Left renal pelvis (tissue), 4 donors: ENCODE measurements at places on chromosomes 3 and 15. TPM values are rescaled to one million over a fixed set of nuclear protein-coding genes. Genes with fewer than 3 reads are reported as not detected.

Gene MITF
- polyA plus RNA-seq, result 45.7 TPM

DNA sequence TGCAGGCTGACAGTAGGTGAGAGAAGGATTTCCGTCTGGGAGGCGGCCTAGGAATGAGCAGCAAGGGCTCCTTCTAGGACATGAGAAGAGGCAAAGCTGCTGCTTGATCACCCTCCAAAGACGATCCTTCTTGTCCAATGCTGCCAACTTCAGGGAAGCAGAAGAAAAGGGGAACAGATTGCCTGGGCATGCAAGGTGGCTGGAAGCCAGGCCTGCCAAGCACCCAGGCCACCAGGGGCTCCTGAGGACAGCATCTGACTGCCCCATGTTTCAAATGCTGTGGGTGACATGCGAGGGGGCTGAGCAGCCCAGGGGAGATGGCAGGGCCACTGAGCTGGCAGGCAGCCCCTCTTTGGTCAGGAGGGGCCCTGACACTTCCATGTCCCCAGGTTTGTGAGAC lies 3.3 kb upstream of the GRIP2 start:
- no peak for DNase-seq

Gene MYEF2
- polyA plus RNA-seq, result 43.1 TPM

Gene PLSCR2
- 1.5 TPM for polyA plus RNA-seq

- no peak for DNase-seq
These were observed 32.9 kb downstream of the CD200R1L start for GRCh38 chr3:112813723-112814171.

Gene SERPINI2
- polyA plus RNA-seq, result 10.5 TPM

DNA sequence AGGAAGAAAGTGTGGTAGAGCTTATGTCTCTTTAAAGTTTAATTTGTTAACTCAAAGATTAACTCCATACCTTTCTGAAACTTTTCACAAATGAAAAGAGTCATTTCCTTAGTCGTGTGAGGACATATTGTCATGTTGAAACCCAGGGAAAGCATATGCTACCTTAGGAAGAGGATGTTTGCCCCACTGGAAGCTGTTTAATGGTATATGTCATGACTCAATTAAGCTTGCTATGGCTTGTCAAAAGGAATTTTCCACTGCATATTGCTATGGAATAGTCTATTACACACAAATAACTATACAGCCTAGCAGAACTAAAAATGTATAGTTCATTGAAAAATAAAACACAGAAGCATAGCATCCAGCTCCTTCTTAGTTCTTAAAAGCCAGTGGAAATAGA lies 69.9 kb downstream of the NSUN3 start:
- no peak for DNase-seq

DNA sequence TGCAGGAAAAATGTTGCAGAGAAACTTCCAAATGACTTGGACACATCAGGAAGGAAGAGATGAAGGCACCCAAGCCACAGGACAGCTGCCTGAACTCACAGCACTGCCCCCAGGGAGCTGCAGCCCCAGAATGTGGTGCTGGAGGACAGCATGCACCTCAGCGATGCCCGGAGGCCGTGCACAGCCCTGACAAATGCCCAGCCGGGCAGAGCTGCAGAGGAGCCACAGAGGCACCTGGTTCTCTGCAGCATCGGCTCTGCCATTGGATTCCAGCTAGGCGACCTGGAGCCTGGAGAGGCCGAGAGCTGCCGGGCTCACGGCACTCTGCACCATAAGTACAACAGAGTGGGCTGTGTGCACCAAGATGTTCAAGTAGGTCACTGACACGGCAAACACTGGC lies 97.5 kb downstream of the OCA2 start:
- DNase-seq, result no peak

Gene C3orf49
- 0.56 TPM for polyA plus RNA-seq

Gene GOLGA8G
- polyA plus RNA-seq, result 0.31 TPM

DNA sequence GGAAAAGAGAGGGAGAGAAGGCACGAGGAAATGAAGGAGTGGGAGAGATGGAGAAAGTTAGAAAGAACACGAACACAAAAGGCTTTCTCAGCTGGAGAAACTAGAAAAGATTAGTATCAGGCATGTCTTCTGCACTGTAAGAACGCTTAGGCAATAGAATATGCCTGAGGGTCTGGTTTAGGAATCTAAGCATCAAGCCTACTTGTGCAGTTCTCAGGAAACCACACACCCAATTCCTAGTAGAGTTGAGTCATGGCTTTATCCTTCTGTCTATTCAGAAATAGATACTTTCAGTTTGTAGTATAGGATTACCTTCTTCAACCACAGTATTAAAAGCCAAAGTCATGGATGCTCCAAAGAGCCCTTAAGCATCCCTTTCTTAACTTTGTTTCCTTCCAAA lies 969.4 kb downstream of the NTRK3 start:
- no peak for DNase-seq

DNA sequence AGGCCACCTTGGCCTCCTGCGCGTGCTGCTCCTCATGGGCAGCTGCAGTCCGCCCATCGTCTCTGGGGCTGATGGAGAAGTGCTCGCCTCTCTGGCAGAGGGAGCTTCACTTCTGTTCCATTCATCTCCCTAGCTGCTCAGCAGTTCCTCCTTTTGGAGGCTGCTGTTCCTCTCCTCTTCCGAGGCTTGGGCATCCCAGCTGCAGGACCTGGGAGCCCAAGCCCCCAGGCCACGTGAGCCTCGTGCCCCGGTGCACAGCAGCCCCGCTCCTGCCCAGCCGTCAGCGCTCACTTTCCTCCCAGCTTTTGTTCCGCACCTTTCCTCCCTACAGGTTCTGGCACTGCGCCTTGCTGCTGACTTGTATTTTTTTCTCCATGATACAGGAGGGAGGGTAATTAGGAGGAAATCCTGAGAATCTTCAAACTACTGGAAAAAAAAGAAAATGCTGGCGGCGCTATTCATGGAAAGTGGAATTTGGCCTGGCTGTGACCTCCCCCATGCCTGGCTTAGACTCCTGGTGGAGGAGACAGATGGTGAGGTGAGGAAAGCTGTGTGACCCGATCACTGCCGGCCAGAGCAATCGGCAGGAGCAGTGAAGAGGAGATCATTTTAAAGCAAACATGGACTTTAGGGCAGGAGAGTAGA lies 210.1 kb downstream of the CHST2 start:
- no peak for DNase-seq

- DNase-seq, result no peak
These were observed 6.4 kb upstream of the REC114 start for GRCh38 chr15:73436613-73437012.

Gene CEMIP
- polyA plus RNA-seq, result 2.9 TPM

Gene SAMMSON
- polyA plus RNA-seq, result 0.17 TPM

DNA sequence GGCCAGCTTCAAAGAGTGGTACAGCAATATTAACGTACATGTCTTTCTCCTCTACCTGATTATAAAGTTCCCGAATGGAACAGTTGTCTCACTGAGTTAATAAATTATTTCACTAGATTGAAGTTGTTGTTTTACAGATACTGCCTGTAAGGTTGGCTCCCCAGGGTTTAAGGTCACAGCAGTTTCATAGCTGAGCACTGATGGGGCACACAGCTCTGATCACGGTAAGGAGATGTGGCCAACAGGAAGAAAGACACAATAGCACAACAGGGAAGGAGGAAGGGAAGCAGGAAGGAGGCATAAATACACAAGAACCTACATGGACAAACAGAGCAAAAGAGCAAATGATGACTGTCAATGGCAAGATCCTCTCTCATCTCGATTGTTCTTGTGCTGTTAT lies 215.6 kb downstream of the WNT5A start:
- no peak for DNase-seq

Gene ACTRT3
- 3.8 TPM for polyA plus RNA-seq

DNA sequence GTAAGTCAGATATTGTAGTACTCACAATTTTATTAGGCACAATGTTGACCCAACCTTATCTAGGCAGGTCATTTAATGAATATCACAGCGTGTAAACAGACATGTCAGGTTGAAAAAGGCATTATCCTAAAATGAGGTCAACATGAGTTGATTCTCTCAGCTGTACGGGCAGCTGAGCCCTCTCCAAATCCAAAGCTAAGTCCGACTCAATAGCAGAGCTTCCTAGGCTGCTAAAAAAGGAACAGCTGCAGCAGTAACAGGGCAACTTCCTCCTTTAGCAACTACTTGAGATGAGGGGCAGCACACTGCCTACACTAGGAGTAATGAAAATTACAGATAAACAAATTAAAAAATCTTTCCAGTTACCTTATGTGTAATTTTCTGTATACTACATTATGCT lies 189.2 kb downstream of the CADM2 start:
- no peak for DNase-seq

DNA sequence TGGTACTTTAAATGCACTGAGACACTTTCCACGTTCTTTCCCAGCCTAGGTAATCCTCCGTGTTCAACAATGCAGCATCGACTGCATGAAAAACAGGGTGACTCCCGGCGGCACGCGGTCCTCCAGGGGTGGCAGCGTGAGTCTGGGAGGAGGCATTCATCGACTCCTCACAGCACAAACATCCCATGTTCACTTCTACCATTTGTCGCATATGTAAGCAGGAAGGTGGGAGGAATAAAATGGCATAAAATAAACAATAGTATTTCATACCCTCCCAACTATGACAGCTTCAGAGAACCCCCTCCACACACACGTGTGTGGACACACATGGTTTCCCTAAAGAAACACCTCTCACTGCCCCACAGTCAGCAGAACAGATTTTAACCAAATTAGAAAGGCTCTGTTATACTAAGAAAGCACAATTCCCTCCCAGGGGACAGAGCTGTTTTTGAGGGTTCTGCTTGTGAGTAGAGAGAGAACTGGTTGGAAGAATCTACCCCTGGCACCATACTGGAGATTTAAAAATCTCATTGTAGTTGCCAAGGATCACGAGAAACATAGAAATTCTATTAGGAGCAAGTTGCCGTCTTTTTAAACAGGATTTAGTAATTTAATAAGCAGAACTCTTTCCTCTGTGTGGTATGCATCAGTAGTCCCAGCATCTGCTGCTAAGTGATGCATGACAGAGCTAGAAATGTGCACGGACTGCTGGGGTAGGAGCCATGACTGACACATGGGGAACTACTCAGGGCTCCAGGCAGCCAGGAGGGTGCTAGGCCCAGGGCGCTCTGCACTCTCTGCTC lies 6.0 kb downstream of the FAM43A start:
- no peak for DNase-seq

Gene FAM43A
- polyA plus RNA-seq, result 6.0 TPM

DNA sequence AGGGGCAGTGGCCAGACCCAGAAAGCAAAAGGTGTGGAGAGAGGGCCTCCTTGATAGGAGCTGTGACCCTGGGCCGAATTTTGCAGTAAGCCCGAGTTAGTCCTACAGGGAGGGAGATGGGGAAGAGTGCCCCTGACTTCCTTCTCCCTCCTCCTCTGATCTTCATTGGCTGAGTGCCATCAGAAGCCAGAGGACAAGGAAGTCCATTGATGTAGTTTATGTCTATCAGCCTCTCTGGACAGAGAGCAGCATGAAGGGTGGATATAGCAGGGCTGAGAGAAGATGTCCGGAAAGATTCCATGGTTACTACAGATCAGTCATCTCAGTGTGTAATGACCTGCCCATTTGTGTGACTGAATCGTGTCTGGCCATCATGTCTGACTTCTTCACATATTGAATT lies 102.5 kb upstream of the FAM3D start:
- no peak for DNase-seq

DNA sequence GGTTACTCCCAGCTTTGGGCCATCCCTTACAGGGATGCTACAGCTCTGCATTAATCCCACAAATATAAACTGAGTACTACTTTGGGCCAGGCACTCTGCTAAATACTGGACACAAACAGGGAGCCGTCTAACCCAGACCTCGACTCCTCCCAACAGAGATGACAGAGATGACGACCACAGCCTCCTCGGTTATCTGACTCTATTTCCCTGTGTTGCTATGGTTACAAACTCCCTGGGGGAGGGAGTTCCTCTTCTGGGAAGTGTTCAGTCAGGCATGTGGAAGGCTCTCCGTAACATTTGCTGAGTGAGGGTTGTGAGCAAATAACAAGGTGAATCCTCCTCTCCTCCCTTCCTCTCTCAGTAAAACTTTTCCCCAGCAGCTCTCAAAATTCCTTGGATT lies 6.7 kb upstream of the CMTM7 start:
- no peak for DNase-seq

- DNase-seq, result no peak
These were observed 78.3 kb upstream of the CDIN1 start for GRCh38 chr15:36501063-36501678.

DNA sequence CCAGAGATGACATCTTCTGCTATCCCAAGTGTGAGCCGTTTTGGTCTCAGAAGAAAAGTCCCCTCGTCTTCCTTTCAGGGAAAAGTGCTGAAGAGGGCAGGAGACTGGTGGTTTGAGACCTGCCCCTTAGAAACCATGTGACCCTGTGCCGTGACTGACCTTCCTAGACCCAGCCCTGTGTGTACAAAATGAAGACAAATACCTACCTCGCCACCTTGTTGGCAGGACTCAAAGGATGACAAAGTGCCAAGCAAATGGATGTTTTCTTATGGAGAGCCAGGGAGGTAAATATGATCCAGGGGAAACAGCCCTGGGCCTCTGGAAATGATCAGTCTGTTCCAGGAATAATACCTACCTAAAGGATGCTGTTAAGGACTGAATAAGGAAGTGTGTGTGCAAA lies 41.3 kb downstream of the FAM174B start:
- DNase-seq, result no peak

Gene KIF7
- 16.1 TPM for polyA plus RNA-seq

Gene ITIH4
- polyA plus RNA-seq, result 2.9 TPM

- no peak for DNase-seq
These were observed 535.6 kb upstream of the ALCAM start for GRCh38 chr3:104831071-104831470.

DNA sequence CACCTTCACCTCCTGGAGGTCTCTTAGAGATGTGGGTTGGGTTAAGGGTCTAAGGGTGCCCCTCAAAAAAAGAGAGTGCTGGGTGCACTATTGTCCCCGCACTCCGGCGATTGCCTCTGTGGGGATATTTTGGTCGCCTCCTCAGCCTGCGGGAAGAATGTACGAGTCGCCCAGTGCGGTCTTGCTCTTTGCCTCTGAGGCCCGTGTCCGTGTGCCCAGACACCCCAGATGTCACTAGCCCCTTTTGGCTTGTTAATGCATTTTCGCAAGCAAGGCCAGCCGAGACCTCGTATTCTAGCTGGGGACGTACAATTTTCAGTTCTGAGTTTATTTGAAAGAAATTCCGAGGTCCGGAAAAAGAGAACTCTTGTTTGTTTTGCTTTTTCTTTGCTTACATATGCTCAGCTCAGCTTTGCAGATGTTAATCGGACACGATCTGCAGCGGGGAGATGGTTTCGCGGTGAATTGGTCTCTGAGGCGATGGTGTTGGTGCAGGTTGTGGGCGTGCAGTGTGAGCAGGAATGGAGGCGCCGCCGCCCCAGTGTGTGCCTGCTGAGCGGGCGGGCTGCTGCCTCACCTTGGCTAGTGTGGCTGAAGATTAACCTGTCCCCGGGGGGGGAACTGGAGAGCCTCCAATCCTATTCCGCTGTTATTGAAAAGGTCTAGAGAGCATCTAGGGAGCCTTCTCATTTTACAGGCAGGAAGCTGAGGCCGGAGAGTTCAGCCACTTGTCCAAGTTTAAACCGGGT lies 1.4 kb downstream of the ST6GAL1 start:
- no peak for DNase-seq

DNA sequence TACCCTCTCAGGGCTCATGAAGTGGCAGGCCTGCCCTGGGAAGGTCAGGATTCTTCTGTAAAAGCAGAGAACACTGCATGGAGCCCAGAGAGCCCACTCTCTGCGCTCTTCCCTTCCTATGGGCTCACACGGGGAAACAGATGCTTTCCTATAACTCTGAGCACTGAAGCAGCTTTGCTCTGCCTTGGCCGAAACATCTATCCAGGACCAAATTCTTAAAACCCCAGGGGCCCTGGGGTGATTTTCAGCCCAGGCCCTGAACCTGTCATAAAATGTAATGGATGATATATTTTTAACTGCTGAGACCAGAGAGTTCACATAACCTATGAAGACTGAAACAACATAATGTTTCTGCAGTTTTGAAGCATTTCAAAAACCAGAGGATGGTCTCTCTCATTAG lies 249.9 kb upstream of the CTDSPL start:
- DNase-seq, result no peak

GRCh38 chr3:88189361-88189810 lies 39.6 kb downstream of the C3orf38 start:
- DNase-seq, result no peak
